ENCODE measurements at places on chromosomes 5 and 9.
A peak's percentile ranks its signal among the peaks of the same experiment; 100 is the strongest.

- no peak for DNase-seq
Observed at GRCh38 chr9:61665330-61665751, 475.5 kb downstream of the SPATA31A7 start.

DNA sequence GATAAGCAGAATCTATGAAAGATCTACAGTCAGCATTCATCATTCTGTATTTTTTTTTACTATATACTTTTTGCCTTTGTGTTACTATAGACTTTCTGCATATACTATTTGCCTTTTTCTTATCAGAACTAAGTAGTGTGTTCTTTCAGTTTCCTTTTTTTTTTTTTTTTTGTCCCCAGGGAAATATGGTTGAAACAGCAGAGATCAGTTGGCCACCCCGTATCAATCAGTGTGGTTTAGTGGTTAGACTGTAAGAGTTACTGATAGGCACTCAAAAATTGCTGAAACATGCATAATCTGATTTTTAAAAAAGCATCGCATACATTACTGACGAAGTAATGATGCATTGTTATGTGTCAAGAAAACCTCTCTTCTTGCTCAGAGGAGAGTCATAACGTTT is 990.8 kb upstream of the EDIL3 start:
- no peak for DNase-seq

DNA sequence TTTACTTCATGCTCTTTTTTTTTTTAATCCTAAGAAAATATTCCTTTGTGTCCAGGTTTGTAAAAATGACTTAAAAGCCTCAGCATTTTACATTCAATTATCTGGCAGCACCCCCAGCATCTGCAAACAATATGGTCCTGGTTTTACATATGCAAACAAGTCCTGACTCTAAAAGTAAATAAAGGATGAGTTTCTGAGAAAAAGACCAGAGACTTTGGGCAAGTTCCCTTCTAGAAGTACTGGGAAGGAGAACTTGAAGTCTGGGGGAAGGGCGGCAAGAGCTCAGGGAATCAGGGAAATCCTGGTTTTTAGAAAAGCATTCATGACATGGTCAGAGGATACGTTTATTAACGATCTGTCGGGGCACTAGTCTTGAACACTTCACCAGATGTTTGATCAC is 25.8 kb downstream of the COL23A1 start:
- DNase-seq: no peak

DNA sequence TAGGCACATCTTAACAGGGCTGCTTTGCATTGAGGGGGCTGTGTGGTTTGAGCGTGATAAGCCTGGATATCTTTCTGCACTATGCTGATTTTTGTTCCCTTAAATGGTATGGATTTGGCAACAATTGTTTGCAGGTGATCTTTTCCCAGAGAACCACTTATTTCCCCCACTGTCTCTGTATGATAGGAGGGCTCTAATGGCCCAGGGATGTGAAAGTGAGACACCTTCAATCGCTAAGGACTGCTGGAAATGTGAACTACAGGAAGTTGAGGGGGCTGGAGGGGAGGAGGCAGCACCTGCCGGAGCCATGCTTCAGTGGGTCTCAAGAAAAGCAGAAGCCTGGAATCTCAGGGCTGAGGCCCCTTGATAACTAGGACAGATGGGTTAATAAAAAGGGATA is 29.4 kb downstream of the SYK start:
- DNase-seq: no peak

DNA sequence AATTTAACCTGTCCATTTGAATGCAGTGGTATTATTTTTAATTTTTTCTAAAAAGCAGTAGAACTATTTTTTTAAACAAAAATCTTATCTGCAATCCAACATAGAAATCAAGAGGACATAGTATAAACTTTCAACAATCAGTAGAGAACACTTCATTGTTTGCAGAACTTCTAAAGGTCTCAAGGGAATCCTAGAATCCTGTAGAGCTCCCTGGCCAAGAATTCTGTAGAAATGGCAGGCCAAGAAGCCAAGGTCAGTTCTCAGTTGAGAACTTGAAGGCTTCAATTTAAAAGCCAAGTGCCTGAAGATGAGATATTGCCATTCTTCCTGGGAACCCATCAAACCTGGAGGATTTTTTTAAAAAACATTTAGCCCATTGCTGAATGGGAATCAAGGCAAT is 199.2 kb upstream of the KLF4 start:
- no peak for DNase-seq

DNA sequence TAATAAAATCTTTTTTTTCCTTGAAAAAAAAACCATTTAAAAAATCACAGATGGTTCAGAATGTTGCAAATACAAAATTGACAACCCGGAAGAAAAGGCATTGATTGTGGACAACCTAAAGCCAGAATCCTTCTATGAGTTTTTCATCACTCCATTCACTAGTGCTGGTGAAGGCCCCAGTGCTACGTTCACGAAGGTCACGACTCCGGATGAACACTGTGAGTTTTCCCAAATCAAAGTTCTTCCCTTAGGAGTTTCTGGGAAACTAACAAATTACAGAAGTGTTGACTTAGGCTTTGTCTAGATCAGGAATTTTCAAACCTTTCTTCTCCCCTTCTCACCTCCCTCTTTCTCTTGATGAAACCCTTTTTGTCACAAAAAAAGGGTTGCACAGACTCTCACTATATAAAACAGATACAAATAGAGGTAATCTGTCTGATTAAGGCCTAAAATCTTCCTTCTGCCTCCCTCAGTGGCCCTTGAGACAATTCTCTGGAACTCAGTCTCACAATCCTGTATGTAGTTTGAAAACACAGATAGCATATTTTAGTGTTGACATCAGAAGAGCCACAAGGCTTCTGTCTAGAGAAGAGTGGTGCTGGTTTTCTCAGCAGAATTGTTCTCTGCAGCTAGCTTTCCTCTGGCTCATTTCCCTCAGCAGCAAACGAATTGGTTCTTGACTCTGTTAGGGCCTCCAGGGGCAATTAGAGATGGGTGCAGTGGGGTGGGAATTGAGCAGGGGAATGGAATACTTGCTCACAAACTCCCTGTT is 79.5 kb downstream of the OSMR start:
- DNase-seq: peak; percentile 57
